ENCODE measurements at places on chromosomes 1 and 21.

GRCh38 chr1:183842795-183843144, 37.9 kb downstream of the RGL1 start:
- DNase-seq: no peak

DNA sequence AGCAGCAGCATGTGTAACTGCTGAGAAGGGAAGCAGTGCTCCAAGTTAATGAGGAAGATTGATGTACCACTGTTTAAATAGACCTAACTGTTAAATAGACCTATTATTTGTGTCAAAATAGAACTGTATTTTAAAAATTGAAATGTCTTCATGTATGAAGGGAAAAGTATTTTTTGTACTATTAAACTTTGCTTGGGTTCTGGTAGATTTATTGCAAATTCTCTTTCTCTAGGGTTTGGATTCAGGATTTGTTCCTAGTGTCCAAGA, 128.3 kb downstream of the OSBPL9 start:
- no peak for DNase-seq

GRCh38 chr1:79568411-79568810, 561.9 kb upstream of the ADGRL4 start:
- no peak for DNase-seq

DNA sequence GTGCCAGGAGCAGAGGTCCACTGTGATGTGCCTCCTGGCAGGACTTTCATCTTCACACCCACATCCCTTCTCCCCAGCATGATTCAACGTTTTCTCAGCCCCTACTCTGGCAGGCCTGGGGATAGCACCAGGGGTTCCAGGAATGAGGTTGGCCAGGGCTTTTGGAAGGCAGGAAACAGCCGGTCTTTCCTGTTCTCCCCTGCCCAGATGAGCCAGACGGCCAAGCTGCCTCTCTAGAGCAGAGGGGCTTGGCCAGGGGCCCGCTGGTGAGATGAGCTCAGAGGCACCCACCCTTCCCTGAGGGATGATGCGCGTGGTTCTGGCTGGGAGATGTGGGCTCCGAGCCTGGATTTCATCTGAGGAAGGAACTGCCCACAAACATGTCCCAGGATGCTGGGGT, 4.3 kb upstream of the MFAP2 start:
- peak; percentile 92 for DNase-seq

GRCh38 chr1:154568157-154568815, 708 bp downstream of the CHRNB2 start:
- no peak for DNase-seq

GRCh38 chr21:37484535-37485474, 118.2 kb downstream of the DYRK1A start:
- peak; percentile 9 for DNase-seq

GRCh38 chr21:32392299-32392879, 423 bp downstream of the URB1 start:
- DNase-seq: no peak

DNA sequence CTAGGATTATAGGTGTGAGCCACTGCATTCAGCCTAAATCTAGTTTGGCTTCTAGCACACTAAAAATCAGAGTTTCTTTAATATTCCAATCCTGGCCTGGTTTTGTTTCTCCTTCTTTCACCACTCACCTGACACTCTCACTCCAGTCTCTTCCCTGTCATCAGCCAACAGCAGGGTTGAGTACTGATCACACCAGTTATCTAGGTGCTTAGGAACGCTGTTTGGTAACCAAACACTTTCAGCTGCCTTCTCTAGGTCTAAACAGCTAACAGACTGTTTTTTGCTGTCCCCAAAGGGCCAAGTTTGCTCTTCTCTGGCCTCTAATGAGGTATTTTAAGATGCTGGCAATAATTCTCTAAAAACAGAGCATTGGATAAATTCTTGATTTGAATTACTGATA, 17.7 kb upstream of the FRRS1 start:
- DNase-seq: no peak

DNA sequence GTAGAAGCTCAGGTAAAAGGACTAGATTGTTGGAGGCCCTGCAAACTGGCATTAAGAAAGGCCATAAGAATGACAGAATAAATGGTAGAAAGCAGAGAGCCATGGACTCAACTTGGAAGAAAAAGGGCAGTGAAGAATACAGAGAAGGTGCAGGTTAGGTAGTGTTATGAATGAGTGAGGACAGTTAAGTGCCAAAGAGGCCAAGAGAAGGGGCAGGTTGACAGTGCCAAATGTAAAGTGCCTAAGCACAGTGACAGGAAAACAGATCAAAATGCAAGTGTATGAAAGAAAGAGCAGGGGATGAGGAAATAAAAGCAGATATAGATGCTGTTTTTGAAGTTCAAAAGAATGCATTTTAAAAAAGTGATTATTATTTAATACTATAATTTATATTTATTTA, 43.7 kb downstream of the INTS7 start:
- no peak for DNase-seq

- DNase-seq: no peak
Observed at GRCh38 chr1:4485398-4485797, 169.0 kb upstream of the AJAP1 start.

DNA sequence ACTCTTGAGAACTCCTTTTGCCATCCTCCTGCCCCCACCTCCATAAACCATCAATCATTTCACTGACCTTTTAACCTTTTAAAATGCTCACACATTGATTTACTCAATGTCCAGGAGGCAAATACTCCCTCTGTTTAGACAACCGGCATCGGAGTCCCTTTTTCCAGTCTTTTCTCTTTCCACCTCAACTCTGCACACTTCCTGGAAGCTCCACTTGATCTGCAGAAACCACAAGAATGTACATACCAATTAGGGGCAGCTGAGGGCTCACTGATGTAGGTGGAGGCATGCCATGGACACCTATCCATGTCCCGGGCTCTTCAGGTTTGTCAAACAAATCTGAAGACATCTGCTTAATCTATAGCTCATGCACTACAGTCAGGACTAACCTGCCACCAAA, 5.3 kb upstream of the AMIGO1 start:
- no peak for DNase-seq

- DNase-seq: peak; percentile 65
Observed at GRCh38 chr1:29417147-29417858, 181.0 kb downstream of the PTPRU start.

DNA sequence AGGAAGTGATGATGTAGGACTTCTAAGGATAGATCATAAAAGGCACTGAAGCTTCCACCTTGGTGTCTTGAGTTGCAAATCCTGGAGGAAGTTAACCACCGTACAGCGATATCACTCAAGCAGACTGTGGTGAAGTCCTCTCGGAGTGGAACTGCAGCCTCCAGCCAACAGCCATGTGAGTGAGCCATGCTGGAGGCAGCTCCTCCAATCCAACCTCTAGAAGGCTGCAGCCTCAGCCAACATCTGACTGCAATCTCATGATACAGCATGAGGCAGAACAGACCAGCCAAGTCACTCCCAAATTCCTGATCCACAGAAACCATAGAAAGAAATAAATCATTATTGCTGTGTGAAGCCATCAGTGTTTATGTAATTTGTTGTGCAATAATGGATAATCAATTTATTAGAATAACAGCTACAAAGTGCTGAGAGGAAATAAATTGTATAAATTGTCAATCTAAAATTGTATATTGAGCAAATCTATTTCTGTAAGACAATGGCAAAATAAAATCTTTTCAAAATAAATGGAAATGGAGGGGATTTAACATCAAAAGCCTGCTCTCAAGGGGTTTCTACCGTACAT, 65.0 kb downstream of the PRSS38 start:
- DNase-seq: no peak

GRCh38 chr1:77583483-77583882, 99.0 kb downstream of the ZZZ3 start:
- no peak for DNase-seq

DNA sequence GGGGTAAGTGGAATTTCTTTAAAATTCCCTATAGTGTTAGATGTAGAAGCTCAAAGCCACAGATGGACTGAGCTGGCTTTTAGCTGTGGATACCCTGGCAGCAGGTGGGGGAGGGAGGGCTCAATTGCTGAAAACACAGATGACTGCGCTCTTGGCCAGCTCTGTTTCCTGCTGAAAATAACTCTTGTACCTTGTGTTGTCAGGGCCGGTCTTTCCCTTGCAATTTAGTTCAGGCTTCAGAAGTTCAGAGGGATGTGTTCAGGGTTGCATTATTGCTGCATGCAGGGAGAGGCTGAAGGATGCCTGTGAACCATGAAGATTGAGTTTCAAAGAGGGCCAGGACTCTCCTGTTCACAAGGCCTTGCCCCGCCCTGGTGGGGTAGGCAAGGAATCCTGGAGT, 58.1 kb upstream of the GCLM start:
- DNase-seq: no peak

GRCh38 chr21:32719085-32719484, 8.7 kb downstream of the SYNJ1 start:
- DNase-seq: no peak

DNA sequence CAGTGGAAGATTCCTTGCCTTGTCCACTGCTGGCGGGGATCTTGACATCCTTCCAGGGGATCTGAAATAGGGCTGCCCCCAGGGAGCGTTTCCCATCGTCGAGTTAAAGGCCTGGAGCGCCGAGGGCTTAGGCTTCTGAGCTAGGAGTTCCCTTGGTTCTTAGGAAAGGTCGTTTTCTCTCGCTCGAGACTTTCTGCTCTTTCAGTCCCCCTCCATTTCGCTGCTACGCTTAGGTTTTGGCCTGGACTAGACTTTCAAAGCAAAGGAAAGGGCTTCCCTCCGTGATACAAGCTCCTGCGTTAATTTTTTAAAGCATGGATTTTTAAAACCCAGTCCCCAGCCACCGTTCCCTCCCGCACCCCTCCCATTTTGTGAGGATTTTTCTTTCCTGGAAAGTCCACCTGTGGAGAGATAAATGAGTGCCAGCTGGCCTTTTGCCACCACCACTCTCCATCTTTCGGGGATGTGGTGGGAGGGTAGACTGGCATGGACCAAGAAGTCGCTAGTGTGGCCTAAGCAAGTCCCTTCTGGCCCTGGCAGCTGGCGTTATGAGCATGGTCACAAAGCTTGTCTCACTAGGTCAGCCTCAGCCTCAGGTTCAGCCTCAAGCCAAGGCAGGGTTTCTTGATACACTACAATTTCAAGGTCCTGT, 9.2 kb downstream of the NR5A2 start:
- DNase-seq: no peak

DNA sequence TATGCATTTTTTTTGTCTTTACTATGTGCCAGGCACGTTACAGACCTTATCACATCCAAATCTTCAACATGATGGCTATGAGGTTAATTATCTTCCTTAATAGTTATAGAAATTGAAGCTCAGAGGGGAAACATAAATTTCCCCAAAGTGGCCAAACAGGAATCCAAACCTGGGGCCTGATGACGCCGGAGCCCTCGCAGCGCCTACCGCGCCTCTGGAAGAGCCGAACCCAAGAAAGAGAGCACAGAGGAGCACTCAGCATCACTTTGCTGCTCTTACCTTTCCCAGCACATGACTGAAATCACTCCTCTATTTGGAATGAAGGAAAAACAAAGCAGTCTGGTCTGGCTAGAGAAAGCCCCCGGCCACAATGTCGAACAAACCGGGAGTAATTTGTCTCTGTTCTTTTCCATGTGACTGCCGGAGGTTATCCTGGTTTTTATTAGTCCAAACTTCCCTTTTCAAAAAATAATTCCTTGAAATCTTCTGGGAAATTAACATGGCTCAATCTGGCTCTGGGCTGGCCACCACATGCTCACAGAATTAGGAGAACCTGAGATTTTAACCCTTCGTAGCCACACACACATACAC, 195.5 kb downstream of the ADSS2 start:
- DNase-seq: no peak

DNA sequence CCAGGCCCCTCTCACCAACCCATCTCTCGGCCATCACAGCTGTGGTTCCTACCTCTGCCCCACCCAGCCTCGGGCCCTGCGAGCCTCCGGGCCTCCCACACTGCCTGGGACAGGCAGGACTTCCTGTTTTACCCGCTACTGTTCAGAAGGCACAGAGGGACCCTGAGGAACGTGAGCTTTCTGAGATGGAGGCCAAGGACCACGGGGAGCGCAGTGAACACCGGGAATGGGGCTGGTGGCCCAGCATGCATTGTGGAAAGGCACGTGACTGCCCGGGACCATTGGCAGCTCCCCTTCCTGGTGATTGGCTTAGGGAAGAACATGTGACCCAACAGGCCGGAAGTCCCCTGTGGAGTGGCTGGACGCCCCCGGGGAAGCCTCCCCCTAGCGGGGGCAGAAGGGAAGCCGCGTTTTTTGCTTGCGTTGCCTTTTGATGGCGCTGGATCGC, 7.0 kb downstream of the S100B start:
- no peak for DNase-seq

GRCh38 chr1:20538227-20538626, 14.1 kb upstream of the FAM43B start:
- DNase-seq: no peak

DNA sequence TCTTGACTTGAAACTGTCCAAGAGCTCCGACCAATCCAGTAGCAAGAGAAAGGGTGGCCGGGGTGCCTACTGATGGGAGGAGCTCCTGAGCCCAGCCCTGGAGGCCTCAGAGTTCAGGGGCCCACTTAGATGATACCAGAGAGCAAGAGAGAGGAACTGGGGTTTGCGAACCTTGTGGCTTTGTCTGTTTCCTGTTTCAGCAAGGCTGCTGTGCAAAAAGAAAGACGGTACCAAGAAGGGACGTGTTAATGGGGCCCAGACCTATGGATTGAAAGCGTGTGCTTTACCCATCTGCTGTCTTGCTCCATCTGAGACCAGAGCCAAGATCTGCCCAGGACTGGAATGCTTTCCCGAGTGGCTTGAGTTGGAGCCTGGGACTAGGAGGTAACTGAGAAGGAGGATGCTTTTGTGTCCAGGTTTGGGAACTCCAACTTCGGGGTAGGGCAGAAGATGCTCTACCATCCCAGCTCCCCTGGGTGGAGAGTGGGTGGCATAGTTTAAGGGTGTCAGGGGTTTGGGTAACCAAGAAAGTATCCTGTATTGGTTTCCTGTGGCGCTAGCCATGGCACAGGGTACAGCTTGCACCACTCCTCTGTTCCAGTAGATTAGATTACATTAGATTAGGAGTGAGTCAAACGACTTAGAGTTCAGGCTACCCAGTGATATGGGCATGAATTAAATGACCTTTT, at the start of gene TRAF3IP3:
Gene TRAF3IP3, plus strand, starts transcription at position 128 of the 689 bp plus-strand sequence. CDS start 3,987 bp downstream, outside the sequence.
- DNase-seq: no peak

GRCh38 chr1:241932845-241933244, 24.7 kb upstream of the BECN2 start:
- no peak for DNase-seq

- peak; percentile 16 for DNase-seq
Observed at GRCh38 chr21:26758083-26758880, 86.9 kb downstream of the ADAMTS1 start.

GRCh38 chr1:2399890-2400575, 8.4 kb downstream of the RER1 start:
- no peak for DNase-seq

- peak; percentile 80 for DNase-seq
Observed at GRCh38 chr1:184974056-184974836, at the start of gene NIBAN1. Gene NIBAN1 (minus strand): TSS chr1:184974508. CDS start chr1:184974356, 152 bp downstream.

GRCh38 chr1:190067592-190067991, 410.1 kb downstream of the BRINP3 start:
- DNase-seq: peak; percentile 41

- DNase-seq: no peak
Observed at GRCh38 chr1:241702442-241703373, 50.6 kb downstream of the WDR64 start.

- DNase-seq: peak; percentile 39
Observed at GRCh38 chr1:50735443-50735842, 224.6 kb downstream of the FAF1 start.

- no peak for DNase-seq
Observed at GRCh38 chr1:89608984-89609725, 23.8 kb upstream of the LRRC8C start.
